Breast epithelium (tissue), 4 donors: ENCODE measurements at places on chromosomes 5 and 9.

DNA sequence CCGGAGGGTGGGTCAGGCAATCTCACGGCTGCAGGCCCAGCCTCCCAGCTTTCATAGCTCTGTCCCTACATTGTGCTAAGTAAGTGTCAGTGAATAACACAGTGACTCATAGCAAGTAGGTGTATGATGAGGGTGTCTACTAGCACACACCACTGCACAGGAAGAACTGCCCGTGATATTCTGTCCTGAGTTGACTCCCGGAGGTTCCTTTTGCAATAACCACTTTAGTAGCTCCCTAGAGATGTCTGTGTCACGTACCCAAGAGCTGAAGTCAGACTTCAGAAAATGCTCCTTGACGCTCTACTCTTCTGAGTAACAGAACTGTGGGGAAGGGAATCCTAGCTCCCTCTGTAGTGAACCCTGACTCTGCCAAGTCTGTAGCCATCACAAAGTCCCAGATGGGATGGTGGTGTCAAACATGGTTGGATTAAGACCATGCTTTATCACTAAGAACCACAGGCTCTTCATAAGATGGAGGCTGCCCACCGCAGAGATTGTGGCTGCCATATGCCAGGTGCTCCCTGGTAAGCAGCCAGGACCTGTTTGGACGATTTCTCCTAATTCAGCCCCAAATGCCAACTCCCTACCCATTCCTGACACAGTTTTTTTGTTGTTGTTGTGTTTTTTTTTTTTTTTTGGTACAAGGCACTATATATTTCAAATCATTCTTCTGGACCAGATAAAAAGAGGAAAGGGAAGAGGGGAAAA lies 352.6 kb upstream of the PANK3 start:
- no peak for DNase-seq

GRCh38 chr9:14412775-14413174 lies 98.8 kb upstream of the NFIB start:
- no peak for DNase-seq

GRCh38 chr5:66814146-66814991 lies 218.2 kb downstream of the MAST4 start:
- DNase-seq: no peak

DNA sequence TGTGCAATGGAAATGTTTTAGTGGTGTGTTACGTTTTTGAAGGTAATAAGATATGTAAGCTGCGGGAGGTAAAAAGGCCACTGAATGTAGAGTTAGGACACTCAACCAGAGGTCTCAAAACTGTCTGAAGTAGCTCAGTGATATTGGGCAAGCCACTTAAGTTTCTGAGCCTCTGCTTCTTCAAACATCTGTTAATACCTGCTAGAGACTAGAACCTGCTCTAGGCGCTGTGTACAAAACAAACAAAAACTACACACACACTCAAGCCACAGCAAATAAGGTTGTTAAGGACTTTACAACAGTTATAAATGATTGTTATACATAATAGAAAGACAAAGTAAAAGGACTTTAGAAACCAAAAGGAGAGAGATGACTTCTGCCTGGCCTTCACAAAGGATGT lies 24.6 kb upstream of the FAM240B start:
- no peak for DNase-seq

GRCh38 chr5:136382791-136383190 lies 17.4 kb upstream of the TRPC7 start:
- no peak for DNase-seq

DNA sequence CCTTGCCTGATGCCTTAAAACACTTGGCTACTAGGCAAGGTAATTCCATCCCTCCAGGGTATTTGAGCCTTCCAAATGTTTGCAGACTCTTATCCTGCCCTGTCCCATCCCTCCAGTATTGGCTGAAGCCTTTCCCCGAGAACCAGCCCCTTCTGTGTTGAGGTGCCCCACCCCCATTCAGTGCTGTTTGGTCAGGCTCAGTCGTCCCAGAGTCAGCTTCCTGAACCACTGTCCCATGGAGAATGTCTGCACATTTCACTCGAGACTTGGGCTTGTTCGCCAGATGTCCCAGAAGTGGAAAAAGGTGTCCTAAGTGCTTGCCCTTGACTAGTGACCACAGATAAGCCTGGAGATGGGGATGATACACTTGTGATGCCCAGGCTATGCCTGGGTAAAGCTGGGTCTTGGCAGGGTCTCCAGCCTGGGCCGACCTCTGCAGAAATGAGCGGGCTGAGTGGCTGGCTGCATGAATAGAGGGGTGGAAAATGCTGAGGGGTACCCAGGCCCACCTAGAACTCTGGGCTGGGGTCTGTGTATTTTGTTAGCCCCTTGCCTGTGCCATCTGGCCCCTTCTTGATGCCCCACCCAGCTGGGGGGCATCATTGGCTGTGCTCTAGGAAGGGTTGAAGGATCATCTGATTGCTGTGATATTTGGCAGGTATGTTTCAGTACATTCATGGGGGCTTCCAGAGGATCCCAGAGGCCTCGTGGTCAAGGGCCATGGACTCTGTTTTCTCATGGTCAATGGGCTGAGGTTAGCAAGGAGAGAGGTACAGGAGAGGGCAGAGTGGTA lies 178.4 kb downstream of the MACROH2A1 start:
- peak; percentile 11 for DNase-seq

GRCh38 chr9:92627651-92628050 lies 42.3 kb downstream of the IPPK start:
- DNase-seq: no peak

DNA sequence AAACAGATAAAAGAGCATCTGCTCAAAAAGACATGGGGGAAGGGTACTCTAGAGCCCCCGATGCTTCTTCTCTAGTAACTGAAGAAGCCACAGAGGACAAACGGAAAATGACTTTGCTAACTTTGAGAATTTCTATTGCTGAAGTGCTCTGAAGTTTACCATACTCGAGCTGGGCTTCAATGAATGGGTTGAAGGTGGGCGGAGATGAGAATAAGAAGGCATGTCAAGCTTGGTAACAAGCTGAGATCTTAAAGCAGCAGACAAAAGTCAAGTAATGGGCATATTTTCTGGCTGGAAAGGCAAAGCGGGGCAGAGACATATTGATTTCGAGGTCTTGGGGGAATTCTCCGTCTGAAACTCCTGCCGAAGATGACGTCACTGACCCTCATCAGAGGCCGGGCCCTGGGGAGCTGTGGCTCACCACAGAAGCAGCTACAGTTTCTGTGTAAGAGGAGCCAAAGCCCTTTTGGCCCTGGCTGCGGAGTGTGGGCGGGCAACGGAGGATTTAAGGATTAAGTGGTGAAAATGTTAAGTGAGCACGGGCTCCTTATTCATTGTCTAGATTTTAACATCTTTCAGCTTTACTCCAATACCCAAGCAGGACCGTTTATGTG lies 115.8 kb upstream of the SLIT3 start:
- no peak for DNase-seq

DNA sequence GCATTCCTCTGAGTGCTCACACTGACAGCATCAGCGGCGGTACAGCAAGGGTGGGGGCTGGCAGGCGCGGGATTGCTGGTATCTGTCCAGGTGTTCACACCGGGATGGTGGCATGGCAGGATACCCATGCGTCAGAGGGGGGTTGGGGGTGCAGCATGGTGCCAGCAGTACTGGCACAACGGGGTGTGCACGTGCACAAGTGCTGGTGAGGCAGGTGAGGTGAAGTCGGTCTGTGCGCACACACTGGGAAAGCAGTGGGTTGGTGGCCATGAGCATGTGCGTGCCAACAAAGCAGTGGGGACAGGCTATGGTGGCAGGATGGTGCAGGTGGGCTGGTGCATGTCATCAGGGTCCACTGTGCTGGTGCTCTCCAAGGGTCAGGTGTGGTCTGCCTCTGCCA lies 819.6 kb upstream of the EDIL3 start:
- no peak for DNase-seq

- no peak for DNase-seq
Observed at GRCh38 chr9:18397076-18397475, 76.9 kb upstream of the ADAMTSL1 start.

- no peak for DNase-seq
Observed at GRCh38 chr9:113205432-113205831, 15.6 kb downstream of the FKBP15 start.

- DNase-seq: no peak
Observed at GRCh38 chr9:18707061-18707461, 233.1 kb downstream of the ADAMTSL1 start.

GRCh38 chr9:26165426-26165825 lies 487.2 kb upstream of the TUSC1 start:
- DNase-seq: no peak

DNA sequence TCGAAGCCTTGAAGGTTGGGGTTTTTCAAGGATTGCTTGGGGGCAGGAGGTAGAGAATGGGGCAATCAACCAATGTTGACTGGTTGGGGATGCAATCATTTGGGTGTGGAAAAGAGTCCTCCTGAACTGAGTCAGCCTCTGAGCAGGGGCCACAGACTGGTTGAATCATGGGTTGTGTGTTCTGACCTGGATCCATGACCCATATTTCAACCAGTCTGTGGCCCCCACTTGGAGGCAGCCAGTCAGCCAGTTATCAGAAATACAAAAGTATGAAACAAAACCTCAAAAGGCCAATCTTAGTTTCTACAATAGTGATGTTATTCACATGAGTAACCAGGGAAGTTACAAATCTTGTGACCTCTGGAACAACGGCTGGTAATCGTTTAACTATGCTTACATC lies 81.4 kb upstream of the RANBP6 start:
- no peak for DNase-seq

- no peak for DNase-seq
Observed at GRCh38 chr5:106584268-106584667, 1086.5 kb downstream of the EFNA5 start.

- no peak for DNase-seq
Observed at GRCh38 chr5:66057239-66057638, 86.9 kb upstream of the SREK1 start.

GRCh38 chr9:27602954-27603353 lies 29.7 kb upstream of the C9orf72 start:
- DNase-seq: no peak

DNA sequence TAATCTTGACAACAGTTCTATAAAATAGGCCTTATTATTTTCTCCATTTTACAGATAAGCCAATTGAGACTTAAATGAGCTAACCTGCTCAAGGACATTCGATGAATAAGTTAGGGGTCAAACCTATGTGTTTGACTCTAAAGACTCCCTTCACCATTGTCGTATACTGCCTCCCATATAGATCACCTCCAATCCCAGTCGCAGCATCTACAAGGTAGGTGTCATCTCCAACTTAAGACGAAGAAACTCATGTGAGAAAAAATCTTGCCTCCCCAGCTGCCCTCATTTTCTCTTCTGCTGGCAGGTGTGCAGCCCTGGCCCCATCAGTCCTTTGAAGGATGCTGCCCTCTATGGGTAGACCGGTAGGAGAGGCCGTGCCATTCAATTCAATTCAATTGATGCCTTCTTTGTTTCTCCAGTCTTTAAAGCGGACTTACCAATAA lies 75.2 kb upstream of the SMARCA2 start:
- DNase-seq: no peak

- no peak for DNase-seq
Observed at GRCh38 chr5:139859013-139859412, 63.4 kb downstream of the PSD2 start.

DNA sequence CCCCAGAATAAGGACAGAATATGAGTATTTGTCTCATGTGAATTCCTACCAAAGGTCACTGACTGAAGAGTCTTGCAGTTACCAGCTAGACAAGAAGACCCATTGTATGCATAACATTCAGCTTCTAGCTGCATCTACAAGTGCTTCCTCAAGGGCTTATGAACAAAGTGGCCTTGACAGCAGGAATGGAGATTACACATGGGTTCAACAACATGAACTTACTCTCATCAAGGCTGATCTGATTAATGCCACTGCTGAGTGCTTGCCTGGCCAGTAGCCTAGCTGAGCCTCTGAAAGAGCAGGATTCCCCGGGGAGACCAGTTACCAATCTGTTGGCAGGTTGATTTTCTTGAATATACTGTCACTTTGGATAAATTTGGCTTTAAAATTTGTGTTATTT lies 76.7 kb upstream of the CHD1 start:
- DNase-seq: no peak

DNA sequence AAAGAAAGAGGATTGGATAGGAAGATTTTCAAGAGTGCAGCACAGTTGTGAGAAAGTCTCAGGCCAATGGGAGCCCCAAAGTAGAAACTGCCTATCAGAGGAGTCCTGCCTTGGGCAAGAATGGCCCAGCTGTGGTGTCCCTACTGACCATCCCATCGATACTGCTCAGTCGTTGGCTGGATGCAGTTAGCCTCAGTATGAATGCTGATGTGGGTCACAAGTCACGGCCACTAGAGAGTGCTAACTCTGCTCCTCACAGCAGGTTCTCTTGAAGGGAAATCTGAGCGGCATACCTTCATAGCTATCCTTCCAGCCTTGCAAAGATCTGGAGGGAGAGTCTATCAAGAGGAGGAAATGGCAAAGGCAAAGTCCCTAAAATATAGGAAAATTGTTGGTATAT lies 11.6 kb upstream of the CETN3 start:
- no peak for DNase-seq

GRCh38 chr5:116046261-116046660 lies 14.0 kb downstream of the ARL14EPL start:
- DNase-seq: no peak

DNA sequence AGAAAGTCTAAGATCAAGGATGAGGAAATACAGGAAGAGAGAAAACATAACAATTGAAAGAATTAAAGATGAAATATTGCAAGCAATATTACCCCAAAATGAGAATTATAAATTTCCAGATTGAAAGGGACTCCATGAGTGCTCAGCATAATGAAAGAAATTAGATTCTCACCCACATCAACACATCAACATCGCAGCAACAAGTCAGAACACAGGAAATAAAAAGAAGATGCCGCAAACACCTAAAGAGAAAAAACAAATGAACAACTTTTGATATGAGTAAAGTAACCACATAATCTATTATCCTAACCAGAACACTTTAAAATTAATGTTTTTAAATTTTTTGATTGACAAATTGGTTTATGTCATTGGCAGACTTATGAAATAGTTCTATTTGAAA lies 318.3 kb upstream of the PTGER4 start:
- no peak for DNase-seq

DNA sequence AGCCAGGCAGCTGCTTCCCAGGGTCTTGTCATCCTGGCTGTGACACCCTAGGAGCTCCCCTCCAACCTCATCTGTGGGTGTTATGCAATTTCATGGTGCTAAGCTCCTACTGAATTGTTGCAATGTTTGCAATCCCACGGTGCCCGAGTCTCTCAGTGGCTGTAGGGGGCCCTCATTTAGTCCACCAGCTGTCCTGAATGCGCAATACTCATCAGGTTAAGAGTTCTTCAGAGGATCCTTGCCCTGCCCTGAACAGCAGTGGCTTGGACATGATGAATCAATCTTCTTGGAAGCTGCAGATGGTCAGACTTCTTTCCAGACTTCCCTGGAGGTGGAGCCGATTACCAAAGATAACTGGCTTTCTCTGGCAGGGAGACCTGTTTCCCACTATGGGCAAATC lies 584.1 kb downstream of the CCDC171 start:
- DNase-seq: no peak

GRCh38 chr5:157665467-157666070 lies 5.8 kb upstream of the C5orf52 start:
- no peak for DNase-seq
